ENCODE measurements at places on chromosomes 4 and X. TPM values are rescaled to one million over a fixed set of nuclear protein-coding genes. Genes with fewer than 3 reads are reported as not detected.

ZBTB49 gene
- 4.1 TPM for total RNA-seq

ATP5ME gene
- 154 TPM for total RNA-seq

ERCC6L gene
- total RNA-seq = 12.4 TPM

ATOH1 gene
- total RNA-seq = not detected

PRDM8 gene
- 10.1 TPM for total RNA-seq

ETDA gene
- not detected for total RNA-seq

SPANXN4 gene
- not detected for total RNA-seq
